ENCODE measurements at places on chromosomes 6 and 20.

DNA sequence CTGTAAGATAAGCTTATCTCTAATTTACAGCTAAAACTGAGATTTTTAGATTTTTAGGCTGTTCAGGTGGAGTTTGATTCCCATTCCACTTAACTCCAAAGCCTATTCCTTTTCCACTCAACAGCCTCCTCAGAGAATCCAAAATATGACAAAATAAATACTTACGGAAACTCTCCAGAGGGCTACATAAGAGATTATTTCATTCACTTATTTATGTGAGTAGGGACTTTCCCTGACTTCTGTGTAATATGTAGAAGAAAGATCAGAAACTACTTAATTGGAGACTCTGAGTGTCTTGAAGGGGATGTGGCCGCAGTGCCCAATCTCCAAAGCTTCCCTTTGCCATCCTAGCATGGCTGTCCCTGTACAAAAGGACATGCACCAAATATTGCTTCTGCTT lies 72.1 kb upstream of the ISM1 start:
- no peak for DNase-seq

DNA sequence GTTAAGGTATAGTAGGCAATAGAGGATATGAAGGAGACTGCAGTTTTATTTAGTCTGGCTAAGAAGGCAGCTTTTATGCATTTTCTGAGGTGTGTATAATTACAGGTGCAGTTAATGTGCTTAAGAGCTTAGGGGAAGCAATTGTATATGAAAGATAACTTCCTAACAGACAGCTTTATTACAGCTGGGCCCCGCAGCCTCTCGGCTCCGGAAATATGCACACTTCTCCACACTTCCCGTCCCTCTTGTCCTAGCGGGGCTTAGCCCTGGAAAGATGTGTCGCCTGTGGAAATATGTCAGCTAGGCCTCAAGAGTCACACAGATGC lies 178.4 kb upstream of the ARID1B start:
- no peak for DNase-seq

GRCh38 chr20:21569586-21569985 lies 55.7 kb upstream of the NKX2-2 start:
- DNase-seq, result no peak

- DNase-seq, result no peak
Measured at GRCh38 chr20:10596710-10597121, 77.1 kb downstream of the JAG1 start.

GRCh38 chr6:39347906-39348585 lies 25.5 kb upstream of the KCNK16 start:
- peak; percentile 19 for DNase-seq

DNA sequence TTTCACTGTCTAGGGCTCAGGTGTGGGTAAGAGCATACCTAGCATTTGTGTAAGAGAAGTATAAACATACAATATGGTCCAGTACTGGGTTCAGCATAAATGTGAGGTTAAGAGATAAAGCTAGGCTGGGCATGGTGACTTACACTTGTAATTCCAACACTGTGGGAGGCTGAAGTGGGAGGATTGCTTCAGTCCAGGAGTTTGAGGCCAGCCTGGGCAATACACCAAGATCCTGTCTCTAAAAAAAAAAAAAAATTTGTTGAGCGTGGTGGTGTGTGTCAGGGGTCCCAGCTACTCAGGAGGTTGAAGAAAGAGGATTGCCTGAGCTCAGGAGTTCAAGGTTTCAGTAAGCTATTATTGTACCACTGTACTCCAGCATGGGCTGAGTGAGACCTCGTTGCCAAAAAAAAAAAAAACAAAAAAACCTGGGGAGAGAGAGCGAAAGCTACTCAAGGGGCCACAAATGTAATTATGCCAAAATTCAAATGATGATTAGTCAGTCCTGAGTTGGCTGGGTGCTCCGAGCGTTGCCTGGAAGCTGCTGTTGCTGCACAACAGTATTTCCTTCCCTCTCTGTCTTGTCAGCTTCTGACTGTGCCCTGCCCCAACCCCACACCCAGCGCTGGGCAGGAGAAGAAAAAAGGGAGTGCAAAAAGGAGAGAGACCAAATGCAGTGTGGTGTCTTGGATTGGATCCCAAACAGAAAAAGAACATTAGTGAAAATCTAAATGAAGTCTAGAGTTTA lies 24.0 kb downstream of the CMTR1 start:
- no peak for DNase-seq

DNA sequence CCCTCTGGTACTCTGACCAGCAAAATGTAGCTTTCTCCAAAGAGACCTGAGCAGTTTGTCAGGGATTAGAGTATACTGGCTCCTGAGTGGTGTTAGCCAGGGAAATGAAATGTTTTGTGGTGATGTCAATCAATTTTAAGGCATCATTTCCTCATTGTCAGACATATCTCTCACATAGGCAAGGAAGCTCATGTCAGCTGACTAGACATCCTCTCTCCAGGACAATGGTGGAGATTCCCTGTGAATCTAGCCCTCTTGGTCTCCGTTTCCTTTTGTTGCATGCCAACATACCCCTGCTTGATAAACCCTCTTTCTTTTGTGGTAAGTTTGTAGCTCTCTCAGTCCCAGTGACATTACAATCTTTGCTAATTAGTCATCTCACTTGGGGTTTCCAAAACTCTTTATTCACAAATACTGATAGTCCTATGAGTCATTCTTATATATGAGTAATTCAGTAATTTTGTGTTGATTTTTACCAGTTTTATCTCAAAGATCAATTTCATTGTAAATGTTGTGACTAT lies 135.6 kb upstream of the PTPRK start:
- DNase-seq, result no peak

DNA sequence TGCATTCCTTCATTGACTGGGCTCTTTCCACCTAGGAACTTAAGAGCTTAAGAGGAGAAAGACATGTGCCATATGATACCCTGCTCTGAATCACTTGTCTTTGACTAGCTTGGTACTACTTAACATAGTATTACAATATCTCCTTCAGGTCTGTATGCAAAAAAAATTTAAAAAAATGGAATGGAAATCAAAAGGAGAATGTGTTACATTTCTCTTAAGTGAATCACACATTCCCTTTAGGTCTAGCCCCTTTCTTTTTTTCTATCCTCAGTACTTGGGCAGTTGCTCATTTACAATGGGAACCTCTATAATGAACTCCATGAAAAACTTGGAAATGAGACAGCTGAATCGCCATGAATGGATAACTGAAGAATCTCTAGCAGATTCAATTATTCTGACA lies 53.8 kb downstream of the SLC35F1 start:
- no peak for DNase-seq

DNA sequence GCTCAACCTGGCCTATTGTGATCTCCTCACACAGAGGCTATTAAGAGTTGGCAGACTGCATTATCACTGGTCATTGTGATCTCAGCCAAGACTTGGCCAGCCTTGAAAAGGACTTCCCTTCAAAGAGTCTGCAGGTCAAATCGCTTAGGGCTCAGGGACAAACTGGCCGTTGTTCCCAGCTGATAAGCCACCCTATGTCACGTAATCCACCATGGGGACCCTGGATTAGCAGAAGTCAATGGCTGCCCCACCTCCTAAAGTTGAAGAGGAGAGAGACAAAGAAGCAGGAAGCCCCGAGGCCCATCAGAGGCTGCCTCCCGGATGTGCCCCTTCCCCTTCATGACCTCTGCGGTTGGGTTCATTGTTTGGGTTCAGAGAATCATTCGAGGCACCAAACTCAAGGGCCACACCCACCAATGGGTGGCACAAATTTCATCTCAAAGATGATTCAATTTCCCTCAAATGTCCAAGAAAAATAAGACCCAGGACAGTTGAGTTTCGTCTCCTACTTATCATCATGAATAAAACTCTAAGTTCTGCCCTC lies 56.6 kb downstream of the BPIFB1 start:
- no peak for DNase-seq

GRCh38 chr6:21423106-21423854 lies 170.3 kb upstream of the SOX4 start:
- DNase-seq, result no peak

DNA sequence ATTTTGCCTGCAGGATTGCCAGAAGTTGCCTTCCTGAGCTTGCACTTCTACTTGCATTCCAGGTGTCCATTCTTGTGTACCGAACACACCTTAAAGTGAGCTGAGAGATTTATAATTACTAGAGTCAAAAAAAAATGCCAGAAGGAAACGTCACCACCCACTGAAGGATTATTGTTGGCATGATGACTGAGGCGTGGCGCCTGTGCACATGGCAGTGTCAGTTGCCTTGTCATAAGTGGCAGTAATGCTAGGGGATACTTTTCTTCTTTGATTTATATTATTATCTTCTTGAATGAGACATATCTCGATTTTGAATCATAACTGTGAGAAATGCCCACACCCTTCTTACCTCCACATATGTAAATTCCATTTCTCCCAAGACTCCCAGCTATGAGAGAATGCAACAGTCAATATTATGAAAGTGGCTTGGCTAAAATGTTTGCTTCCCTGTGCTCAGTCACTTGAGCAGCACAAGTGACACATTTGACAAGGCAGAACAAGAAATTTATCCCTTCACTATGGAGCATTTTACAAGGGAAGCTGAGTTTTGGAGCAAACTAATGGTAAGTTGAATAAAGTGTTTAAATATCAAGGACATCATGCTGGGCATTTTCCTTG lies 149.5 kb upstream of the SASH1 start:
- no peak for DNase-seq

- no peak for DNase-seq
Measured at GRCh38 chr6:136477548-136477947, 72.7 kb downstream of the MAP7 start.

DNA sequence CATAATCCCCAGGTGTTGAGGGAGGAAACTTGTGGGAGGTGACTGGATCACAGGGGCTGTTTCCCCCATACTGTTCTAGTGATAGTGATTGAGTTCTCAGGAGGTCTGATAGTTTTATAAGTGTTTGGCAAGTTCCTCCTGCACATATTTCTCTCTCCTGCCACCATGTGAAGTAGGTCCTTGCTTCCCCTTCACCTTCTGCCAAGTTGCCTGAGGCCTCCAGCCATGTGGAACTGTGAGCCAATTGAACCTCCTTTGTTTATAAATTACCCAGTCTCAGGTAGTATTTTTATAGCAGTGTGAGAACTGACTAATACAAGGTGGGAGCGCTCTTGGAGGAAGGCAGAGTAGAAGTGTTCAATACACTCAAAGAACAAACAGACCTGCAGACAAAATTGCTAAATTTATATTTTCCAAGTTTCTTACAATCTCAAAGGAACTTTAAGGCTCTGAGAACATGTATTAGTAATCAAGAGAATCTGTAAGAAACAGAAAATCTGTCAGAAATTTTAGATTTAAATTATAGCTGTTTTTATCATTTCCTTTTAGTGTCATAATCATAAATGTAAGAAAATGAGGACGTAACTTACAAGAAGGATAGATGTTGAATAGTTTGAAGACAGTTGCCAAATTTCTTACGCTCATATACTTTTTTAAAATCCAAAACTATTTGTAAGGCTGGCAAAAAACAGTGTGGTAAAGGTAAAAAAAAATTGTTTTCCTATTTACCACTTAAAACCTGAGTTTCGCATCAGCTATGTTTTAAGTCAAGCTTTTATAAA lies 77.7 kb downstream of the ASCC3 start:
- DNase-seq, result no peak

GRCh38 chr20:2820084-2820895 lies 4.1 kb downstream of the TMEM239 start:
- DNase-seq, result no peak

DNA sequence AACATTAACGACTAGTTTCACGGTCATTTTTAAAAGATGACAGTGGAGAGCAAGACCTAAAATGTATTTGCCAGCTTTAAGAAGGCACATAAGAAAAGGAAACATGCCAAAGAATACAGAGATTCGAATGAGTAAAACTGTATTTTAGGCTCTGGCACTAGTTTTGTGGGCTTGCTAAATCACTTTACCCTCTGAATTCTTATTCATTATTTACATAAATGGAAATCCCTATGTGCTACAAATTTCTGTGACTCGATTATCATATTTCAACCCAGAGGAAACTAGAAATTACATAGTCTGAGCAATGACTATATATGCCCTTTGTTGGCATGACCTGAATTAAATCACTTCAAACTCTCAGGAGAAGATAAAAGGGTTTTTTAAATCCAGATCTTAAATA lies 441.7 kb upstream of the RNF217 start:
- DNase-seq, result no peak

DNA sequence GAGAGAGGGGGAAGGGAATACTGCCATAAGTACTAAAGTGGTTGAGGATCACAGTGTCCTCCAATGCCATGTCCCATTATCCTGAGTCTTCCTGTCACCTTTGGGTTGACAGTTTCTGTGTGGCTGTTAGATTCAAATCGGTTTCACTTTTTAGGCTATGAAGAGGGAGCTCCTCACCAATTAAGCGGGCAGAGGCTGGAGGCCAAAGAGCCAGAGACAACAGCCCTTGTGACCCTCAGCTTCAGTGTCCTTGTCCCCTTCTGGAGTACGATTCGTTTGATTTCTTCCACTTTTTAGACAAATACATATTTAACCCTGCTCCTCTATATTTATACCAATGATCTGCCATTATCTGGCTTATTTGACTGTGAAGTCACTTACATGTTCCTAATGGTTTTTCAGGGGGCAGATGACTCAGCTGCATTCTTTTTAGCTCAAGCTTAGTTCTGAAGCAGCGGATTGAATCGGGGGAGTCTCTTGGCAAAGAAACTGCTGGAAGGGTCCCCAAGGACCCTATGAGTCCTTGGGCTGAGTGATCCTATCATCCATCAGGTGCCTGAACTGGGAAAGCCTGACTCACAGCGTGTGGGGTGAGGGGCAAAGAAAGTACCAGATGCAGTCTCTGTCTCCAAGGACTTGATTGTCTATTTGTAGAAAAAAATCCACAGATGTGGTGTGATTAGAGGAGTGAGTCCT lies 18.2 kb downstream of the FERMT1 start:
- no peak for DNase-seq

- DNase-seq, result no peak
Measured at GRCh38 chr6:21188505-21189223, 404.9 kb upstream of the SOX4 start.

- no peak for DNase-seq
Measured at GRCh38 chr6:142542704-142543233, 241.0 kb downstream of the ADGRG6 start.

DNA sequence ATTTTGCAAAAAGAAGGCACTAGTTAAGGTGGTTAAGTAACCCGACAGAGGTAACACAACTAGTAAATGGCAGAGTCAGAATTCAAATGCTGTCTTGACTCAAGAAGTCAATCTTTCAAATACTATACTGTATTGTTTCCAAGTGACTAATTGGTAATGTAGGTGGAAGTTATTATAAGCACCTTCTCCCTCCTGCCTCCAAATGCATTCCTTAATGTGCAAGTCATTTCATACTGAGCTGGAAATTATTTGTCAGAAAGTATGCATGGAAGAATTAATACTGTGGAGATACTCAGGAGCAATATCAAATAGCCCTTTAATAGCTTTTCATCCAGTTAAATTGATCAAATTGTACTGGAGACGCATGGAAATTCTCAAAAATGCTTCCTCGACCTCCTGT lies 579.1 kb downstream of the DOK5 start:
- no peak for DNase-seq
